ENCODE measurements at places on chromosomes 2 and 18.
A peak's percentile ranks its signal among the peaks of the same experiment; 100 is the strongest.

DNA sequence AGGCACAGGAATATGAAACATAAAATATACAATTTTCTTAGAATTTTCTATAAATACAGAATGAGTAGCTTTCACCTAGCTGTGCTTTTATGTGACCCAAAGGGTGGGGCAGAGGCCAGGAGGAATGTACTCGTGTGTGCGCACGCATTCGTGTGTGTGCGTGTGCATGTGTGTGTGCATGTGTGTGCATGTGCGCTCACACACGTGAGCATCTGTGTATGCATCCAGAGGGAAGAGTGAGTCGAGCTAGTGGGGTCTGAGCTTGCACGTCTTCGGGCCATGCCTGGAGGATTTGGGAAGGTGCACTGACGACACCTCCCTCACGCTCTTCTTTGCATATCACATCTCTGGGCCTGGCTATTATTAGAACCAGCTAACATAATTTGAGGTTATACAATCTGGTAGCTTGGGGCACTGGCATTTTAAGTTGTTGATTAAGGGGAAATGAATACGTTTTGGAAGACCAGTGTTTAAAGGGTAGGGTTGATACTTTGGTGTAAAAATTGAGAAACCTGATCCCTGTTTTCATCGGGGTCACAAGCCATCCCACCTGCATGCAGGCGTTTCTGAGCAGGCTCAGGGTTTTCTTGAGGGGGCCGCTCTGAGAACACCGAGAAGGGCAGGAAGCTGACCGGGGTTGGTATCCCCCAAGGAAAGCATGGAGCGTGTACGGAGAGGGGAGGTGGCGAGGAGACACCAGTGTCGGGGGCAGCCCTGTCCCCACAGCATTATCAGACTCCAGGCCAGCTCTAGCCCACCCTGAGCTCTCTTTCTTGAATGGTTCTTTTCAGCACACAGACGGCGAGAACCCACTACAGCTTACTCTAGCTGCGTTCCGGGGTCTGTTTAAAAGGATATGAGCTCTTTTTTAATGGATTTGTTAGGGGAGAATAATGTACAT, 85.3 kb downstream of the LRRFIP1 start:
- no peak overlapping the region for H3K4me3 ChIP-seq
- peak overlapping the region; percentile 69 for H3K27ac ChIP-seq
- H3K4me1 ChIP-seq: peaks cover 65% of the 10 kb centered on the region
- no peak for DNase-seq
- H3K27me3 ChIP-seq: no peaks in the 10 kb centered on the region
- peaks cover 54% of the 10 kb centered on the region for H3K36me3 ChIP-seq

- no peaks in the 10 kb centered on the region for H3K4me1 ChIP-seq
- H3K27ac ChIP-seq: no peak overlapping the region
- peaks cover 6% of the 10 kb centered on the region for H3K27me3 ChIP-seq
- DNase-seq: no peak
- H3K36me3 ChIP-seq: no peaks in the 10 kb centered on the region
- no peak overlapping the region for H3K4me3 ChIP-seq
These were observed 411.8 kb downstream of the SOX11 start for GRCh38 chr2:6103949-6104348.

- peaks cover 74% of the 10 kb centered on the region for H3K27me3 ChIP-seq
- no peaks in the 10 kb centered on the region for H3K36me3 ChIP-seq
- no peak overlapping the region for H3K27ac ChIP-seq
- no peak for DNase-seq
- H3K4me1 ChIP-seq: peaks cover 58% of the 10 kb centered on the region
These were observed 3.4 kb downstream of the FZD7 start for GRCh38 chr2:202037086-202037485.

DNA sequence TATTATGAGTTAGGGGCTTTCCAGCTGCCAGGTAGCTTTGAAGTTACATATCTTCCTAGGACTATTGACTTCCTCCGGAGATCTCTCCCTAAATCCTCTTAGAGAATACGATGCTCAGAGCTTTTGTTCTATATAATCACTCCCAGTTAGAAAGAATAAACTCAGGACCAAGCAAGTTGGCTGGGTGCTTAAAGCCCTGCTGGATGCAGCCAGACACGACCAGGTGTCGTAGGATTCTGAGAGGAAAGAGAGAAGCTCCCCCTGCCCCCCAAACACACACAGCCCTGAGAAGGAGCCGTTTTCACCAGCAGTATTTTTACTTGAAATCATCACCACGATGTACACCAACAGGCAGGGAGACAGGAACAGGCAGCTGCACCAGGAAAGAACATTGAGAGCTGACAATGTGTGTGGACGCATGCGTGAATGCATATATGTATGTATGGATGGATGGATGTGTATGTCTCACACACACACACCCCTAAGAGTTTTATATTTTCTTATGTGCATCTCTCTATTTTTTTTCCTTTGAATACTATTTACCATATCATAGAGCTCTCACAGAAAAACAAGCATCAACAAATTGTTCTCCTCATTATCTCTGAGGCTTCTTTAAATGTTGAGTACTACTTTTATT, 382.6 kb downstream of the EPHA4 start:
- H3K27ac ChIP-seq: no peak overlapping the region
- H3K27me3 ChIP-seq: no peaks in the 10 kb centered on the region
- DNase-seq: no peak
- no peaks in the 10 kb centered on the region for H3K4me1 ChIP-seq
- no peaks in the 10 kb centered on the region for H3K36me3 ChIP-seq

- H3K27ac ChIP-seq: no peak overlapping the region
- no peaks in the 10 kb centered on the region for H3K4me1 ChIP-seq
- DNase-seq: no peak
These were observed 36.6 kb upstream of the PRLH start for GRCh38 chr2:237529452-237530402.

GRCh38 chr2:111626037-111626864, 257.7 kb downstream of the ANAPC1 start:
- no peaks in the 10 kb centered on the region for H3K36me3 ChIP-seq
- no peak overlapping the region for H3K4me3 ChIP-seq
- no peaks in the 10 kb centered on the region for H3K27me3 ChIP-seq

- H3K27ac ChIP-seq: no peak overlapping the region
- H3K27me3 ChIP-seq: no peaks in the 10 kb centered on the region
- H3K4me3 ChIP-seq: no peak overlapping the region
- DNase-seq: no peak
- H3K36me3 ChIP-seq: no peaks in the 10 kb centered on the region
These were observed 608.9 kb downstream of the SUCLG1 start for GRCh38 chr2:83850071-83850725.

- no peak for DNase-seq
- no peaks in the 10 kb centered on the region for H3K4me1 ChIP-seq
- H3K36me3 ChIP-seq: no peaks in the 10 kb centered on the region
- no peaks in the 10 kb centered on the region for H3K27me3 ChIP-seq
- H3K27ac ChIP-seq: no peak overlapping the region
These were observed 9.0 kb upstream of the HIBCH start for GRCh38 chr2:190328573-190329147.

DNA sequence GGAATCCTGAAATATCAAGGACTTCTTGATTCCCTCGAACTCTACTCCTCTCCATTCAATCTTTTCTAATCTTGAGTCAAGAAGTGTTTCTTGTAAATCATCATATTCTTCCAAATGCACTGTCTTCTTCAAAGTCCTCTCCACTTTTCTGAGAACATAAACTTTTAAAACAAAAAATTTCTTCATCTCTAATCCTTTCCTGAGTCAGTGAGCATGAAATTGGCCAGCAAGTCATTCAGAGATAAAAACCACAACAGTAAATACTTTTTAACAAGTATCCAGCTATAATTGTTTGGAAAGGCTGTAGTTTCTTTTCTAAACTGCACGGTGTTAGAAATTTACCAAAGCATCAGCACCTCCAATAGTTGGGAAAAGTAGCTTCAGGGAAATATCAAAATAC, 312.6 kb upstream of the GALNT5 start:
- H3K4me3 ChIP-seq: no peak overlapping the region
- no peaks in the 10 kb centered on the region for H3K36me3 ChIP-seq
- no peaks in the 10 kb centered on the region for H3K27me3 ChIP-seq
- H3K27ac ChIP-seq: no peak overlapping the region
